ENCODE measurements at places on chromosomes 4 and X.
A peak's percentile ranks its signal among the peaks of the same experiment; 100 is the strongest.

DNA sequence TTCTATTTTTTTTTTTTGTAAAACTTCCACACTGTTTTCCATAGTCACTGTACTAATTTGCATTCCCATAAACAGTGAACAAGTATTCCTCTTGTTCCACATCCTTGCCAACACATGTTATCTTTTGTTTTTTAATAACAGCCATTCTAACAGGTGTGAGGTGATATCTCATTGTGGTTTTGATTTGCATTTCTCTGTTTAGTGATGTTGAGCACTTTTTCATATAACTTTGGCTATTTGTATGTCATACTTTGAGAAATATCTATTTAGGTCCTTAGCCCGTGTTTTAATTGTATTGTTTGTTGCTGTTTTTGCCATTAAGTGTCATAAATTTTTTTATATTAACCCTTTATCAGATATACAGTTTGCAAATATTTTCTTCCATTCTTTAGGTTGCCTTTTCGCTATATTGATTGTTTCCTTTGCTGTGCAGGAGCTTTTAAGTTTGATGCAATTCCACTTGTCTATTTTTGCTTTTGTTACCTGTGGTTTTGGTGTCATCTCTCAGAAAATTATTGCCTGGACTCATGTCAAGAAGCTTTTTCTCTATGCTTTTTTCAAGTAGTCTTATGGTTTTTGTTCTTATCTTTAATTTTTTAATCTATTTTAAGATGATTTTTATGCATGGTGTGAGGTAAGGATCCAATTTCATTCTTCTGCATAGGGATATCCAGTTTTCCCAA, 27.9 kb upstream of the NDNF start:
- no peak for DNase-seq

- DNase-seq: peak; percentile 97
These were observed 8.6 kb downstream of the FAM200B start for GRCh38 chr4:15690020-15690809.

- no peak for DNase-seq
These were observed 108.6 kb downstream of the TNIP2 start for GRCh38 chr4:2647403-2648158.

DNA sequence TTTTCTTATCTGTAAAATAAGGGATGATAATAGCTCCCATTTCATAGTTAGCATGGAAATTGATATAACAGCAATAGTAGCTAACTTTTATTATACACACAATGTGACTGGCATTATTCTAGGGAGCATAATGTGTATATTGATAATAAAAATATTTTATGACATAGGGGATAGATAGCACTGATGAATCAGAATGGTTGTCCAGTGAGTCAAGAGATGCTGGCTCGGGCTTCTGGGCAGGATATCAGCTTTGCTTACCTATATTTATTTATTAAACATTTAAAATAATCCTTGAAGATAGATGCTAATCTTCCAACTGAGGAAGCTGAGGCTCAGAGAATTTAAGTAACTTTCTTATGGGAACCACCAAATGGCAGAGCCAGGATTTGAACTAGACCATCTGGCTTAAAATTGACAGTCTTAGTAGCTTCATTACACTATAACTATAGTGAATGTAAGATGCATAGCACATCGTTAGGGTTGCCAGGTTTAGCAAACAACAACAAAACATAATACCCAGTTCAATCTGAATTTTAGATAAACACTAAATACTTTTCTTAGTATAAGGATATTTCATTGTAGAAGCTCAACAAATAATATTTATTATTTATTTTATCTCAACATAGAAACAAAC, 2.7 kb downstream of the AFP start:
- DNase-seq: no peak

DNA sequence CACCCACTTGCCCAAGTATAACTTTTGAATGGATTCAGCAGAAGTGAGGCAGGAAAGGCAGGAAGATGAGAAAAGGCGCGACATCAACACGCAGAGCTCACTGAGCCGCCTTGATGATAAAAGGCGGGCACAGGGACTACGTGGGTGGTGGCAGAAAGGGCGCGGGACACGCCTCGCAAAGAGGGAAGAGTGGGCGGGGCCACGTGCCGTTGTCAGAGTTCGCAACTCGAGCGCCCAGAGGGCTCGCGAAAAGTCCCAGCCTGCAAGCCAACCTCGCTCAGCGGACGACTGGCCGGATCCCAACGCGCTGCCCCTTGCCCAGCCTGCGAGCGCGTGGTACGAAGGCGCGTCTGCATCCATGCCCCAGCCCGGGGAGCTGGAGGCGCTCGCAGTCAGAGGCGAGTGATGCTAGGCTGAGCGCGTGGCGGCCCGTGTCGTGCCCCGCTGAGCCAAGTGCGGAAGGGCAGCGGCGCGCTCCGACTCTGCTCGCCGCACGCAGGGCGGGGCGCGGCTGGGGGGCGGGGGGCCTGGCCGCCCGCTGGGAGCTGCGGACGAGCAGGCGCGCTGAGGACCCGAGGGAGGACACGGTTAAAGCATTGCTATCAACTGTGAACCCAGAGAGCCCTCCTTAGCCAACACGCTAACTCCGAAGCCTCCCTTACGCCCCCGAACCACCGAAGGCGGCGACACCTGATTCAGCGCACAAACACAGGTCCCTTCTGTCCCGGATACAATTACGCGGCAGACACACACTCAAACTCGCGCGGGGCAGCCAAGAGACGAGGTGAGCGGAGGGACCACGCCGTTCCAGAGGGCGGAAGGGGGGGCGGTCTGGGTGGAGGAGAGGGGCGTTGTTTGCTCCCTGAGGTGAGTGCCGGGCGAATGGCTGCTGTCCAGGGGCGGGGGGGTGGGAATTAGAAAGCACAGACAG, at the start of gene UGT8:
TSS of gene UGT8 (plus strand) at position 617 of the 931 bp plus-strand sequence. CDS start 24,074 bp downstream, outside the sequence.
- peak; percentile 76 for DNase-seq

DNA sequence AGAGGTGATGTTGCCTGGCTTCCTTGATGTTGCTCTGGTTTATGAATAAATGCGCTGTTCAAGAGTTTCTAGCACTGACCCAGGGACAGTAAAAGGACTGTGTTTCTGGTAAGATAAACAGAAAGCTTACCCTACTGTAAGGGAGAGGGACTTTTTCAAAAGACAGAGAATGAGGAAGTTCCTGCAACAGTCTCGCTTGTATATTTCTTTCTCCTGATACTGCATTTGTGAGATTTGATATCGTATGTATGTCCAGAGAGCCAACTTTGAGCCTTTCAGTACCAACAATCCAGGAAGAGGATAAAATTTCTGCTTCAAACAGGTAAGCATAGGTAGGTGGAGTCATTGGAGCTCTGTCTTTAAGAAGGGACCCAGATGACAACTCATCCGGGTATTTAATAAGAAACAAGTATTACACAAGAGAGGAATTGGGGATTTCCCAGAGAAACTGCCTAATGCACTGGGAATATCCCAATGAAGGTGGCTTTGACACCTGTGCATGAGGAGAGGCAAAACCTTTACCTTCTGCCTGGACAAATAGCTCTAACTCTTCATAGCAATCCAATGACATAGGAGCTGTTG, 773 bp downstream of the DAPP1 start:
- no peak for DNase-seq

- no peak for DNase-seq
These were observed 43.3 kb downstream of the CD40LG start for GRCh38 chrX:136691028-136691809.

DNA sequence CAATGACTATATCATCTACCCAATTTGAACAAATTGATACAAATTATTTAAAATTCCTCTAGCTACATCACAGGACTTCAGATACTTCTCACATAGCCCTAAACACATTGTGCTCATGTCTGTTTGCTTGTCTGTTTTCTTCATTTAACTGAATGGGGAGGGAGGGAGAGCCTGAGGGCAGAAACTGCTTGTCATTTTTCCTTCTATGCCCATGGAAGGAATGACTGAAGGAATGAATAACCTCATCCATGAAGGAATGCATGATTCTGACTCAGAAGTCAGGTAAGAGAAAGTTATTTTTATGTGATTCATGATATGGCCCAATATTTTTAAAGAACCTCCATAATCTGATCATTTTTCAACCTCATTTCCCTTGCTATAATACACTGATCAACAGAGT, 418.0 kb upstream of the PITX2 start:
- no peak for DNase-seq

- DNase-seq: peak; percentile 20
These were observed 13.3 kb upstream of the IL3RA start for GRCh38 chrX:1323315-1323714.

DNA sequence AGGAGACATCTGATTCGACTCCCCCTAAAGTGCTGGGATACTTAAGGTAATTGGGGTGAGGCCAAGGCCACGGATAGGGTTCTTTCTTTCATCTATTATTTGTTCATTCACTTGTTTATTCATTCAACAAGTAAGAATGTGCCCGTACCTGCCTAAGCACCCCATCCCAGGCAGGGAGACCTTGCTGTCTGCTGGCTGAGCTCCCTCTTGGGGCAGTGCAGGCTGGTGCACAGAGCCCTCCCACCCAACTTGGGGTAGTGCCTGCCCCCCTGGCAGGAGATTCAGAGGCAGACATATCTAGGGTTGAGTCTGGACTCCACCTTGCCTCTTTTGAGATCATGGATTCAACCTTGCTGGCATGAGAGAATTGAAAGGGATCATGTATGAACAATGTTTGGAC, 95.7 kb downstream of the DRD5 start:
- DNase-seq: no peak

DNA sequence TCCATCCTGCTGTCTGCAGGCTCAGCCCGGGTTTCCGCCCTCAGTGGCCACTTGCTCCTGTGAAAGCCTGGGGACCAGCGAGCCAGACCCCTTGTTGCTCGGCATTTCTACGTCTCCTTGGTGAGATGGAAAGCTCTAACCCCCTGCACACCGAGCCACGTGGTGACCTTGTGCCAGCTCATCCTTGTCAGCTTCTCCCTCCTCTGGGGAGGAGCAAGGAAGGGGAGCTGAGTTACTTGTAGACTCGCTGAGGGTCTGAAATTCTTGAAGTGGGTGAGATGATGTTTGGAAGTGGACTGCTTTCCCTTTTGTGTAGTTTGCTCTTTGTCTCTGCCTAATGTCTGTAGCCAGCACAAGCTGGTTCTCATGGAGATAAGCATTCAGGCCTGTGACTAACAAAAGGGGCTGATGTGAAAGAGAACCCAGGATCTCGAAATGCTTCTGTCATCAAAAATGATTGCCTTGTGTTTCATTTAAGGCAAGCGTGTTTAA, 29.3 kb downstream of the RGS12 start:
- no peak for DNase-seq

- DNase-seq: no peak
These were observed 815.4 kb upstream of the PCDH10 start for GRCh38 chr4:132333724-132334047.

DNA sequence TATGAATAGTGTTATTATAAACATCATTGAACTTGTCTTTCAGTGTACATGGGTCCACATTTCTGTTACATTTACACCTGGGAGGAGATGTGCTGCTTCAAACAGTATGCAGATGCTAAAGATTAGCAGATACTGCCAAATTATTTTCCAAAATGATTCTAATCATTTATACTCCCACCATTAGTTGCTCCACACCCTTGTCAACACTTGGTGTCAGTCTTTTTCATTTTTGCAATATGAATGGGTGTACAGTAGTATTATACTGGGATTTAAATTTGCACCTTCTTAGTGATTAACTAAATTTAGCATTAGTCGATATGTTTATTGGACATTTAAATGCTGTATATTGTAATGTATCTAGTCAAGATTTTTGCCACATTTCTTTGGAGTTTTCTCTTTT, 131.6 kb upstream of the GRID2 start:
- DNase-seq: peak; percentile 2

DNA sequence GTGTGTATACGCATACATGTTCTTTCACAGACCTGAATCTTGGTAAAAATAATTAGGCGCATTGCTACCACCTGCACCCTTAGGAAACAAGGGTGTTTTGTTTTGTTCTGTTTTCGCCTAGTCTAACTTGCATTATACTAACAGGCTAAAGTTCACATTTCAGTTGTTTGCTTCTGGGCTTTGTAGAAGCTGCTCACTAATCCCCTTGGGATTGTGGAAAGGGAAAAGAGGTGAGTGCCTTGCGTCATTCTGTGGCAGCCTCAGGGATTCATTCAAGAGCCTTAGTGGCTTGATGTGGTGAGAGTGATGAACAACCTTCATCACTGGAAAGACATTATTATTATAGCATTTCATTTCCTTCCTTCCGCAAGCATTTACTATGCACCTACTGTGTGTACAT, 331.1 kb downstream of the ADGRL3 start:
- DNase-seq: no peak

DNA sequence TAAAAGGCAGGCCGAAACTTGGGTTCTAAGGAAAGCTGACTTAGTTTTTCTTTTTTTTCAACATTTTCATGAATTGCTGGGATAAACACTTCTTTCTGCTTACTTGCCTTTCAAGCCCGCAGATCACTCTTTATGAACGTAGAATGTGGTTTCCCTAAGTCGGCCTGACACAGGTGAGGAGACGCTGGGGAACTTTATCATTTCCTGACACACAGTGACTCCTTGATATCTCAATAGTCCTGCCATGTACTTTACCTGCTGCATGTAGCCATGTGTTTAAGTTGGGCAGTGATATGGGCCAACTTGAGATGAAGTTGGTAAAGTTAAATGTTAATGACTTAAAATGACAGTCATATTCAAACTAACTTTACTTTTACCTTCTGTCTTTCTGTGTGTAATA, 26.6 kb upstream of the SNCA start:
- DNase-seq: no peak

DNA sequence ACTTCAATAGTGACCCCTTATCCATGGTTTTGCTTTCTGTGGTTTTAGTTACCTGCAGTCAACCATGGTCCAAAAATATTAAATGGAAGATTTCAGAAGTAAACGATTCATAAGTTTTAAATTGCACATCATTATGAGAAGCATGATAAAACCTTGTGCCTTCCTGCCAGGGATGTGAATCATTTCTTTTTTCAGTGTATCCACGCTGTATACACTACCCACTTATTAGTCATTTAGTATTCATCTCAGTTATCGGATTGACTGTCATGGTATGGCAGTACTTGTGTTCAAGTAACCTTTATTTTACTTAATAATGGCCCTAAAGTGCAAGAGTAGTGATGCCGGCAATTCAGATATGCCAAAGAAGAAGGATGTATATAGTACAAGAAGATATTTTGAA, 37.7 kb upstream of the TASL start:
- no peak for DNase-seq

DNA sequence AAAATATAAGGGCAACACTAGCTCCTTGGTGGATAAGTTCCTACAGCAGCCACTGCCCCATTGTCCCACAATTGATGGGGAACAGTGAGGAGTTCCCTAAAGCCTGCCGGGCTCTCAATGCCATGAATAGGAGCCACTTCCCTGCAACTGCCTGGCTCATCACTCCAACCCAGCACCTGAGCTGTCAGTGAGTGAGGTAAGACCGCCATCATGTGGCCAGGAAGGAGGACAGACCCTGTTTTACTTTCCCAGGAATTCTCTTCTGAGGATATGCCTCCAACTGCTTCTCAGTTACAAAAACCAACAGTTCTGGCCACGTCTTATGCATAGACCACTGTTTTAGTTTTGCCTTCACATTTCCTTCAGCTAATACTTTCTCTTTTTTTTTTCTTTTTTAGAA, 45.5 kb downstream of the SRPX start:
- DNase-seq: peak; percentile 31

- DNase-seq: no peak
These were observed 69.5 kb downstream of the SLAIN2 start for GRCh38 chr4:48410812-48411211.

Measured in ACHN (cell line).